HFFc6 (cell line): ENCODE measurements at places on chromosomes 11 and 22.
A peak's percentile ranks its signal among the peaks of the same experiment; 100 is the strongest.

DNA sequence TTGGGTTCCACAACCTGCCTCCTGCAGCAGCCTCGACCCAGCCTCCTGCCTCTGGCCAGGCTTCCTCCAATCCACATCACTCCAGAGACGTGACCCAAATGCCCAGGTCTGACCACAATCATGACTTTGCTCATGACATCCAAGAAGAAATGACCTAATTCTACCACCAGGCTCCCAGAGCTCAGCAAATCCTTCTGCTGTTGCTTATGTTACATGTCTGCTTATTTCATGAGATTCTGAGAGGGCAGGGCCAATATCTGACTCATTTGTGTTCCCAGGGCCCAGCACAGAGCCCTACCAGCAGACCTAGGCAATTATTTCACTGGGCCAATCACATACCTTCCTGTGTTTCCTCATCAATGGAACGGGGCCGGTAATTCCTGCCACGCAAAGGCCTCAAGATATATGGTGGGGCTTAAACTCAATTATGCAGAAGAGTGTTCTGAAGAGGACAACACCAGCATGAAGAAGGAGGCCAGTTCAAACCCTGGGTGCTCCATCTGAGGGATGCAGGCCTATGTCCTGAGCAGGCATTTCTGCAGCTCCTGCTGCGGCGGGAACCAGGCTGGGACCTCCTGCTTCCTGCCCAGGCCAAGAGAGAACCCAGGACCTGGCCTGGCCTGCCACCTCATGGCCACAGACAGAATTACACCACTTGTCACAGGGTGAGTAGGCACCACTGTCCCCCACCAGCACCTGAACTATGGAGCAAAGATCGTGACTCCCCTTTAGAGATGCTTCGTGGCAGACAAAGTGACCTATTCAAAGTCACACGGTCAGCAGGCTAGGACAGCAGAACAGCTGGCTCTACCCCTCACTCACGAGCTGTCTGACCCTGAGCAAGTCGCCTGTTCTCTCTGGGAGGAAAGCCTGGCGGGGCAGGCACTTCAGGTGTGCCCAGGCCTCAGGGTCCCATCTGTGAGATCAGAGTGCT is 5.9 kb downstream of the CENPM start:
- DNase-seq = peak; percentile 88

GRCh38 chr11:47408598-47409439 is 429 bp downstream of the SLC39A13 start:
- DNase-seq = peak; percentile 86

DNA sequence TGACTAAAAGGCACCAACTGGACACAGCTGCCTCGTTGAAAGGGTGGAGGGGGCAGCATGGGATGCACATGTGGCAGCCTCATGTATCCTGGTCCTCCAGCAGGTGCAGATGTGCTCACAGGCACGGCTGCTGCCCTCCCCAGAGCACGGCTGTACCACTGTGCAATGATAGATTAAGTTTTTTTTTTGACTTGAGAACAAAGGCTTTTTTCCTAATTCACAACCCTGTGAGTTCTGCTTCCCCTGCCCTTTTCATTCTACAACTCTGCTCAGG is 11.4 kb downstream of the DKK3 start:
- no peak for DNase-seq

GRCh38 chr11:95154514-95154913 is 64.9 kb downstream of the ENDOD1 start:
- no peak for DNase-seq

GRCh38 chr11:130204703-130205095 is 45.1 kb downstream of the ST14 start:
- no peak for DNase-seq

DNA sequence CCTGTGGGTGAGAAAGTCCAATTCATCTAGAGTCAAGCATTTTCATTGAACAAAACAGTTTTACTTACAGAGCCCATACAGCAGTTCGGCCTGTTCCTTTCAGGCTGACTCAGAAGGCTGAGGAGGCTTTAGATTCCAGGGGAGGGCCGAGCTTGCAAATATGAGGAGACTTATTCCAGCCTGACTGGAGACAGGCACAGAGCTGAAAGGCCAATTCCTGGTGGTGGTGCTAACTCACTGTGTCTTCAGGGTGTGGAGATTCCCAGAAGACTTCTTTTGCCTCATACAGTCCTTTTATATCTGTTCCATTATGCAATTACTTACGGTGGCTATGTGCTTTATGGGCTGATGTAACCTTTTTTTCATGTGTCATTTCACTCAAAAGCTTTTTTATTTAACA is at the start of gene OR51E2:
OR51E2 (minus strand) TSS at position 269 of the 400 bp plus-strand sequence. CDS start 15,142 bp downstream, outside the sequence.
- DNase-seq = no peak

- DNase-seq = peak; percentile 79
These were observed at the start of gene SERHL2 for GRCh38 chr22:42553475-42554361. Gene SERHL2 (plus strand): TSS chr22:42553956. CDS start chr22:42554021, 65 bp downstream.

- no peak for DNase-seq
These were observed 23.9 kb upstream of the ACR start for GRCh38 chr22:50714150-50714549.

- peak; percentile 63 for DNase-seq
These were observed 11.1 kb upstream of the MPZL2 start for GRCh38 chr11:118275176-118275575.

DNA sequence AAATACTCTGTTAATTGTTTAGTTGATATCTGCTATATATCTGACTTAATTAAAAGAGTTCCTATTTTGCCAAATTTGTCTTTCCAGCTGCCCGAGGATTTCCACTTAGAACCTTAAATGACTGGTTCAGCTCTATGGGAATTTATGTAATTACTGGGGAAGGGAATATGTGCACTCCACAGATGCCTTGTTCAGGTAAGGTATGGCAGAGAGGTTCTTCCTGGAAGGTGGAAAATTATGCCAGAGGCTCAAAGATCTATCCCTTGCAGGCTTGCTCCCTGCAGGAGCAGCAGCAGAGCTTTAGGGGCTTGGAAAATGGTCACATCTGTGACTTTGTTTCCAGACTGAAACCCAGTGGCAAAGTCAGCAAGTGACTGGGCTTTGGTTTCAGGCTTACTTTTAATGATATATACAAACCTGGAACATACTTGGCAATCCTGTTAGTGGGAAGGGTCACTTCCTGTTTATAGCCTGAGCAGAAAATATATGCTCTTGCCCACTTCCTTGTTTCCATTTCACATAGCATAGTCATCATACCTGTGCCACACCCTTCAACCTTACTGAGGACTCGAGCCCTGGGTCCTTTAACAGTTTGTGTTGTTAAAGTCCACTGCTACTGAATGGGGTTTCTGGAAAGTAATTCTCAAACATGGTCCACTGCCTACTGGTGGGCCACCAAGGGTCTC is 23.7 kb downstream of the WBP2NL start:
- no peak for DNase-seq

DNA sequence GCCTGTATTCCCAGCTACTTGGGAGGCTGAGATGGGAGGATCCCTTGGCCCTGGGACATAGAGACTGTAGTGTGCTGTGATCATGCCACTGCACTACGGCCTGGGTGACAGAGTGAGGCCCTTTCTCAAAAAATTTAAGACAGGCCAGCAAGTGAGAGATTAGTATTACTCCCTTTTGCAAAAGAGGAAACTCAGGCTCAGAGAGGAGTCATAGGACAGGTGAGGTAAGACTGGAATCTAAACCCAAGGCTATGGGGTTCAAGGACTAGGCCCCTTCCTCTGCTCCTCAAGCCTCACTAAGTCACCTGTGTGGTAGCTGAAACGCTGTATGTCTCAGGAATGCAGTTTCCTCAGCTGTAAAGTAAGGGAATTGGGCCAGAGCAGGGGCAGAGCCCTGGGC is 1.6 kb upstream of the P2RY2 start:
- no peak for DNase-seq

GRCh38 chr11:134027671-134028070 is 41.2 kb upstream of the JAM3 start:
- DNase-seq = no peak

GRCh38 chr22:17475318-17476230 is 87.7 kb upstream of the SLC25A18 start:
- no peak for DNase-seq

GRCh38 chr11:131025421-131026125 is 109.3 kb upstream of the SNX19 start:
- no peak for DNase-seq
